CD4-positive, CD25-positive, alpha-beta regulatory T cell (primary cell): ENCODE measurements at places on chromosomes 1 and 21.

DNA sequence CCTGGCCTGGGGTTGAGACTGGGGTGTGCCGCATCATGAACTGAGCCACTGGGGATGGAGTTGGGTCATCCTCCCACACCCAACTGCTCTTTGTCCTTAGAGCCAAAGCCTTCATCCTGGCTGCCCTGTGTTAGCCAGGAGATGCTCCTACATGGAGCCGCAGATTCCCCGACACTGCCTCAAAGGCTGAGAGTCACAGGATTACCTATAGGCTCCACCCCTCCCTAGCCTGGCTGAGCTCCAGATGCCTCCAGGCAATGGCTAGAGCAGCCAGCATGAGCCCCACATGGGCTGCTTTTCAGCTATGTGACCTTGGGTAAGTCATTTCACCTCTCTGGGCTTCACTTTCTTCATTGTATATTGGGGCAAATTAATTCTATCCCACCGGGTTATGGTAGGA is 119.9 kb upstream of the POU3F1 start:
- DNase-seq, result no peak

DNA sequence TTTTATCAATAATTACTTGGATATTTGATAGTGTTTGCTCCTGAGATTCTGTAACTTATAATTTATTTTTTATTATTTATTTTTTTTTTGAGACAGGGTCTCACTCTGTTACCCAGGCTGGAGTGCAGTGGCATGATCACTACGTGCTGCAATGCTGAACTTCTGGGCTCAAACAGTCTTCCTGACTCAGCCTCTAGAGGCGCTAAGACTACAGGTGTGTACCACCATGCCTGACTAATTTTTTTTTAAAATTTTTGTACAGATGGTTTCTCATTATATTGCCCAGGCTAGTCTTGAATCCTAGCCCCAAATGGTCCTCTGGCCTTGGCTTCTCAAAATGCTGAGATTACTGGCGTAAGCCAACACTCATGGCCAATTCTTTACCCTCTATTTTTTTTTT is 845.5 kb upstream of the ADGRL4 start:
- DNase-seq, result no peak

GRCh38 chr1:5857508-5858090 is 134.6 kb downstream of the NPHP4 start:
- no peak for DNase-seq

DNA sequence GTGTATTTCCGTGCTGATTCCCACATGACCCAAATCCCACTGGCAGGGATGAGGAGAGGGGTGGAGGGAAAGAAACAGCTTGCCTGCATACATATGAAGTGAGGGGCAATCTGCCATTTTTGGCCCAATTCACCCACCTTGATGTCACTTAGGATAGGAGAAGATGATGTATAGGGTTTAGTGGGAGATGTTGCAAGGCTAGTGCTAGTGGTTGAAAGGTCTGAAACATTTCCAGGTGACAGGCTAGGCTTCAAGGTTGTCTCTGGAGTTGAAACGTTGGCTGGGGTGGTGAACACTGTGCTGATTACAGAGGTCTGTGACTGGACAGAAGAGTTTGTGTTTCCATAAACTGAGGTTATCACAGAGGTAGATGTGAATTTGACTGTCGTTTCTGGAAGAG is 12.1 kb downstream of the CD34 start:
- DNase-seq, result no peak

DNA sequence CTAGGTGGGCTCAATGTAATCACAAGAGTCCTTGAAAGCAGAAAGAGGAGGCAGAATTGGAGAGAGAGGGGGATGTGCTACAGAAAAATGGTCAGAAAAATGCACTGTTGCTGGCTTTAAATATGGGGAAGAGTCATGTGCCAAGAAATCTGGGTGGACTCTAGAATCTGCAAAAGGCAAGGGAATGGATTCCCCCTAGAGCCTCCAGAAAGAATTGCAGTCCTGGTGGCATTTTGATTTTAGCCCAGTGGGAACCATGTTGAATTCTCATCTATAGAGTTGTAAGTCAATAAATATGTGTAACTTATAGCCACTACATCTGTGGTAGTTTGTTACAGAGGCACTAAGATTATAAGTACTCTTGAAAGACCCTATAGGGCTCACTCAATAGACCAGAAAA is 210.3 kb downstream of the ASTN1 start:
- no peak for DNase-seq
